ENCODE measurements at places on chromosomes 11 and 22. TPM values are rescaled to one million over a fixed set of nuclear protein-coding genes. Genes with fewer than 3 reads are reported as not detected.

POLR3H gene
- total RNA-seq: 68.2 TPM

SWAP70 gene
- 34.4 TPM for total RNA-seq

ASRGL1 gene
- total RNA-seq: 30.9 TPM

GRCh38 chr11:115083144-115083806 is 404.9 kb downstream of the NXPE2 start:
- H3K4me1 ChIP-seq: no peaks in the 10 kb centered on the region
- H3K27me3 ChIP-seq: no peaks in the 10 kb centered on the region
- H3K36me3 ChIP-seq: no peaks in the 10 kb centered on the region
- no peak for DNase-seq

GRCh38 chr11:68903288-68904247 is at the start of the genes IGHMBP2 and MRPL21:
IGHMBP2 (plus strand) TSS chr11:68903891; CDS start chr11:68903953, 62 bp downstream.
MRPL21 (minus strand) TSS chr11:68903832; CDS start chr11:68903810, 22 bp downstream.
- H3K36me3 ChIP-seq: peaks cover 44% of the 10 kb centered on the region
- DNase-seq: peak; percentile 82
- H3K27me3 ChIP-seq: no peaks in the 10 kb centered on the region
- no peak within 1 kb of the TSS for H3K27ac ChIP-seq
- H3K4me3 ChIP-seq: peak within 1 kb of the TSS; percentile 99
- no peaks in the 10 kb centered on the region for H3K4me1 ChIP-seq

- peaks cover 2% of the 10 kb centered on the region for H3K36me3 ChIP-seq
- H3K27ac ChIP-seq: no peak overlapping the region
- DNase-seq: peak; percentile 20
- no peaks in the 10 kb centered on the region for H3K4me1 ChIP-seq
- H3K27me3 ChIP-seq: no peaks in the 10 kb centered on the region
- H3K4me3 ChIP-seq: no peak overlapping the region
These were observed 11.2 kb downstream of the PNPLA5 start for GRCh38 chr22:43880541-43880991.

DNA sequence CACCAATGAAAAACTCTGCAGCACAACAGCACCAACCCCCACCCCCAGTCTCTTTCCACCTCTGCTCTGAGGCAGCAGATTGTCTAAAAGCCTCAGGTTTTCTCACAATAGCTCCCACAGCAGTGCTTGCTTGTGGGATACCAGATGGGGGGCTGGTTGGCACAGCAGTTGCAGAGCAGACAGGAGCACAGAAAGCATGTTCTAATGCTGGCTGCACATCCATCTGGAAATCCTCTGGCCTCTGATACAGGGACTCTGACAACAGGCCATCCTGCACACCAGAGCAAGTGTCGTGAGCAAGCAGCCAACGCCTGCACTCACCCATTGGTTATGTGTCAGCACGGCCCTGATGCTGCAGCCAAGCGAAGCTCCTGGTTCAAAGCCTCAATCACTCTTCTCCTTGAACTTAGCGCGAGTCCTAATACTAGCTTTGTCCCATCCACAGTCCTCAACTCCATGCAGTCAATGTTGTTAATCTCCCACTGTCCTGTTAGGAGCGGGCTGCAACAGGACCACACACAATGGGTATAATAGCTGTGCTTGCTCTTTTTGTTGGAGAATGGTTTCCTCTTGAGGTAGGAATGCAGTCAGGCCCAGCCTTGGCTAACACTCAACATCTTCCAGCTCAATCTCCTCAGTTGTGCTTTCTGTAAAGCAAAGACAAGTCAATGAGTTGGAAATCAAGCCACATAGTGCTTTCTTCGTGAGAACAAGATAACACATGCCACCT is 30.3 kb downstream of the VSTM5 start:
- H3K36me3 ChIP-seq: peaks cover 3% of the 10 kb centered on the region
- no peaks in the 10 kb centered on the region for H3K27me3 ChIP-seq
- no peak overlapping the region for H3K27ac ChIP-seq
- no peak for DNase-seq
- no peak overlapping the region for H3K4me3 ChIP-seq

DNA sequence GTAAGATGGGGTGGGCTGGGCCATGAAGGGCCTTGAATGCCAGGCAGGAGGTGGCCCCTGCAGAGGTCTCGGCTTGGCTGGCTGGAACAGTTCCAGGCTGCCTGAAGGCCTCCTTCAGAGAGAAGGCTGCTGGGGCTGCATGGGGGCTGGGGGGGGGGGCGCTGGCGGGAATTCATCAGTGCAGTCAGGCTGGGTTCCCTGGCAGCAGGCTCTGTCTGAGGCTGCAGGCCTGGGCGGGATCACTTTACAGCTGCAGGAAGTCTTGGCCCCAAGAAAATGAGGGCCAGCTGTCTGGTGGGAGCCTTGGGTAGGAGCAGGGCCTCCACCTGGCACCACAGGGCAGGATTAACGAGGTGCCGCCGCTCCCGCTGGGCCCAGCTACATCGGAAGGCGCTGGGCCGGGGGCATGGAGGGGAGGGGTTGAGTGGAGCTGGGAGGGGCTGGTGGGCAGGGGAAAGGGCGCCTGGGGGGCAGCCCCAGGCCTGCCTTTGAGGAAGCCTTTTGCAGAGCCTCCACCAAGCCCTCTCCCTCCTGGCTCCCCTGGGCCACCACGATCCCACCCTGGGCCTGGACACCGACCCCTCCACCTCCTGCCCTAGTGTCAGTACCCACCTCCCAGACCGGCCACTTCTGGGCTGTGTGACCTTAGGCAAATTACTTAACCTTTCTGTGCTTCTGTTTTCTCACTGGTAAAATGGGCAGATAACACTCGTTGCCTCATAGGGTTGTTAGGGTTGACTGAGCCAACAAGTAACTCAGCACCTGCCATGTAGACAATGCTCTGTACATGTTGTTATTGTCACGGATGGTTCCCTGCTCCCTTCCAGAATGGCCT is 31.0 kb upstream of the HMOX1 start:
- no peaks in the 10 kb centered on the region for H3K36me3 ChIP-seq
- H3K27ac ChIP-seq: no peak overlapping the region
- H3K4me1 ChIP-seq: no peaks in the 10 kb centered on the region

DNA sequence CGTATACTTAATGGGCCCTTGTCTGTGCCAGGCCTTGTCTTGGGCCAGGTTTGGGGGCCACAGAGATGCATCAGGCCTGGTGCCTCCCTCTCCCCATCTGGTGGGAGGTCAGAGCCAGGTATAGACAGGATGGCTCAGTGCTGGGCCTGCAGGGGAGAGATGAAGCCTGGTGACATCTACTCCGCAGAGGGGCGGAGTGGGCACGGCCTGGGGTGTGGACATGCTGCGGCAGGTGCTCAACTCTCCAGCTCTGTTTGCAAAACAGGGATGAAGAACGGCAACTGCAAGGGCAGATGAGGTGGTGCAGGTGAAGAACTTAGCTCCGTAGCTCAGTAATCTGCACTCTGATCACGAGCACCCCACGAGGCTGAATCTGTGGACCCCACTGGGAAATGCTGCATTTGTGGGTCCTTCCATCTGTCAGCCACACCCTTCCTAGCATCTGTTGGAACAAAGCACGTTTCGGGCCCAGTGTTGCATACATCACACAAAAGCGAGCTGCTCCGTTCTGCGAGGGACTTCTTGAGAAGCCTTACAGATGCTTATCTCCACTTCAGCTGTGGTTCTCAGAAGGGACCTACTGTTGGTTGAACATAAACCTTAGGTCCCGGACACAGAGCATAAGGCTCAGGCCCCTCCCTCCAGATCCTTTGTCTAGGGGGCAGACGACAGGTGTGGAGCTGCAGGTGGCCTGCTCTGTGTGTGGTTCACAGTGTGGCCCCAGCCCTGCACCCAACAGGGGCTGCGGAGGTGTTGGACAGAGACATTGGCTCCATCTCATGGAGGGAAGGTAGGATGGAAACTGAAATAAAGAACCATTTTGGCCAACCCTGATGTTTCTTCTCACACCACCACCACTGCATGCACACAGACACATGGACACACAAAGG is 78.3 kb downstream of the LRRC32 start:
- DNase-seq: no peak
- no peaks in the 10 kb centered on the region for H3K36me3 ChIP-seq
- H3K27ac ChIP-seq: no peak overlapping the region
- H3K4me1 ChIP-seq: no peaks in the 10 kb centered on the region
- H3K4me3 ChIP-seq: no peak overlapping the region

GRCh38 chr11:109808569-109808968 is 284.6 kb upstream of the ZC3H12C start:
- H3K36me3 ChIP-seq: no peaks in the 10 kb centered on the region
- H3K27me3 ChIP-seq: no peaks in the 10 kb centered on the region
- H3K4me1 ChIP-seq: no peaks in the 10 kb centered on the region
- DNase-seq: no peak

DNA sequence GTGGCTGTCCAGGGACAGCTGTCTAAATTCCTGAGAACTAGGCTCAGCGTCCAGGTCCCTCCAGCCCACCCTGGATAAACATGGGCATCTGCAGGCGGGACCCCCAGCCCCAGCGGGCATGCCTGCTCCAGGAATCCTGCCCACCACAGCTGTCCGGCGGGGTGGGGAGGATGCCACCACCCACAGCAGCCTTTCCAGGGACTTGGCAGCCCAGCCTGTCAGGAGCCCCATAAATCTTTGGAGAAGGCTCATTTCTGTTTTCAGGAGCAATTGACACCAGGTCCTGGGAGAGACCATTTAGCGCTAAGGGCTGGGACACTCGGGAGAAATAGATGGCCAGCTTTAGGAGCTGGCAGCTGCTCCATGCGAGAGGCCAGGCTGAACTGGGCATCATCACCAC is 358.9 kb downstream of the CADM1 start:
- H3K27me3 ChIP-seq: no peaks in the 10 kb centered on the region
- H3K4me1 ChIP-seq: no peaks in the 10 kb centered on the region
- DNase-seq: no peak

- no peak for DNase-seq
- H3K4me1 ChIP-seq: peaks cover 2% of the 10 kb centered on the region
- no peaks in the 10 kb centered on the region for H3K27me3 ChIP-seq
- no peak overlapping the region for H3K27ac ChIP-seq
- H3K4me3 ChIP-seq: no peak overlapping the region
These were observed 61.3 kb downstream of the TRIM44 start for GRCh38 chr11:35723913-35724312.

DNA sequence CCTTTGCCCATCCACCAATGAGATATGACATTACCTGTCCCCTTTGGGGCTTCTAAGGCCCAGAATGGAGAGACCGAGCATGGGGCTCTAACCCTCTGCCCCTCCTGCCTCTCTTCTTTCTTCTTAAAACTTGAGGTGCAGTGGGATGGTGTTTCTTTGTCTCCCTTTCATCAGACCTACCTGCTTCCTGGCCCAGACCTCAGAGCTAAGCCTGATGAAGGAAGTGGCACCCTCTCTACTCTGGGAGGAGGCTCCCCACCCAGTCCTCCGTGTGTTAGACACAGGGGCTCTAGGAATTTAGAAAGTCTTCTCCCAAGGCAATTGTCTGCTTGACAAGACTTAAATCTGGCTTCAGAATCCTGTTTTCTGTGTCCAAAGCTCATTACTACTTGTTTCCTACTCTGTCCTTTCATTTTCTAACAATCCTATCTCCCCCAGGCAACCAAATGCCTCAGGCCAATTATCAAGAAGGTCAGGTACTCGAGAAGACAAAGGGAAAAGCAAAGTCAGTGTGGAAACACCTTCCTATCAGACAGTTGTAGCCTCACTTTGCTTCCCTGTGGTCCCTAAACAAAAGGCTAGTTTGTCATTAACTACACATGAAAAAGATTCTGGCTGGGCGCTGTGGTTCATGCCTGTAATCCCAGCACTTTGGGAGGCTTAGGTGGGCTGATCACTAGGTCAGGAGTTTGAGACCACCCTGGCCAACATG is 20.3 kb upstream of the PARVA start:
- H3K27ac ChIP-seq: no peak overlapping the region
- no peak for DNase-seq
- no peak overlapping the region for H3K4me3 ChIP-seq

DNA sequence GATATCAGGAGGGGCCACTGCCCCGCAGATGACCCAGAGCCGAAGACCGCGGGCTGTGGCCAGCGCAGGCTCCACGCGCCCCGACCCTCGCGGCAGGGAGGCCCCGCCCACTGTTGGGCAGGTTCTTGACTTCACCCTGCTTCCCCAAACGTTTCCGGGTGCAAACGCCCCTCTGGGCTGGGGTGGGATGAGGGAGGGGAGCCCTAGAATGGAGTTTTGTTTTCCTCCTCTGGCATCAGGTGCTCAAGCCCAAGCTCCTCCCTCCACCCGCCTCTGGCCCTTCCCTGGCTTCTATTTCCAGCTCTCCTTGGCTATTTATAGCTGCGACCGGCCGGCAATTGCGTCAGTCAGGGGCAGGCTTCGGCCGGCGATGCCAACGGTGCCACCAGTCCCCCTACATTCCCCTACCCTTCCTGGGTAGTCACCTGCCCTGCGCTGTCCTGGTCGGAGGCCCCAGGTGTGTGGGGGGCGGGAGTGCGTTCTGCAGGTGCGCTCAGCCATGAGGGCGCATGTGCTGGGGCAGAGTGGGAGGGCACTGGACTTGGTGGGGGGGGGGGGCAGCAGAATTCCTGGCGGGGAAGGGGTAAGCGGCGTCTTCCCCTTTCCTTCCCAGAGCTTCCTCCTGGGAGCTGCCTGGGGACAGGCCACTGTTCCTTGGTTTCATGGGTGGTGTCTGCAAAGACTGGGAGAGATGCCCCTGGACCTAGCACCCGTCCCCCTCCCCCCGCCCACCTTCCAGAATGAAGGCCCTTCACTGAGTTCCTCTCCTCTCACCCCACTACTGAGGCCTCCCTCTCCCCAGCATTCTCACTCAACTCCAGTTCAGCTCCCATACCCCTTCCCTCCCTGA is 23.6 kb downstream of the DUSP8 start:
- H3K4me1 ChIP-seq: no peaks in the 10 kb centered on the region
- peak overlapping the region; percentile 66 for H3K4me3 ChIP-seq
- H3K36me3 ChIP-seq: no peaks in the 10 kb centered on the region
- H3K27ac ChIP-seq: no peak overlapping the region

GRCh38 chr22:49090853-49091135 is 736.9 kb downstream of the BRD1 start:
- DNase-seq: no peak
- H3K4me3 ChIP-seq: no peak overlapping the region
- no peaks in the 10 kb centered on the region for H3K36me3 ChIP-seq
- H3K4me1 ChIP-seq: no peaks in the 10 kb centered on the region
- H3K27me3 ChIP-seq: no peaks in the 10 kb centered on the region

DNA sequence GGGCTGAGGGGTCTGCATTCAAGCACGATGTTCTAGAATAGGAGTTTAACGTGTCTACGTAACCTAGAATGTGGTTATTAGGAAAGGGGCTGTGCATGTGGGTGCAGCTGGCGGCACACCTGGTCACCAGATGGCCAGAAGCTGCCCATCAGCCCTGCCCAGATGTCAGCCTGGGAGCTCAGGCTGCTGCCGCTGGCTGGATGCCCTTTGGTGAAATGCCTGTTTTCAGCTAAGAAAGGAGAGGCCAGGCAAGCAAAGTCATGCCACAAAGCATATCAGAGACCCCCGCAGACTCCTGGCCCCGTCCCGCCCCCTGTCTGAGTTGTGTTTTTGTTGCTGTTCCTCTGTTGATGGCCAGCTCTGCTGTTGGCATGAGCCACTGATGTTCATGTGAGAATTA is 11.3 kb upstream of the ADORA2A start:
- H3K4me3 ChIP-seq: no peak overlapping the region
- no peaks in the 10 kb centered on the region for H3K4me1 ChIP-seq
- no peak for DNase-seq
- H3K36me3 ChIP-seq: peaks cover 26% of the 10 kb centered on the region
- no peak overlapping the region for H3K27ac ChIP-seq

DNA sequence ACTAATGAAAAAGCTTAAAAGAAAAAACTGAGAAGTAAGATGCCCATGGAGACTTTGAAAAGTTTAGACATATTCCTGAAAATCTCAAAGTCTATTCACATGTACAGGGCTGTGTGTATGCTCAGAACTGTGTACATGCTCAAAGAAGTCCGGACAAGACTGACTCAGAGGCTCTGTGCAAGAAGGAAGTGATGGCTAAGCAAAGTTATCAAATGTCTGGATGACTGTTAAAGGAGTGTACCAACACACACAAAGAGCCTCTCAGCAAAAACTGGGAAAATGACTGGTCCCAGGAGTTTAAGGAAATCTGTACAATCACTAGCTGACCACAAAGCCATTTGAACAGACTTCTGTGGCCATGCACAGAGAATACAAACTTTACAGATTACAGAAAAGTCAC is 33.1 kb upstream of the ARHGAP32 start:
- H3K4me1 ChIP-seq: 0 out of 2 replicates have a peak, but pooled peaks cover 4% of the 10 kb centered on the region
- no peak overlapping the region for H3K4me3 ChIP-seq
- H3K27ac ChIP-seq: no peak overlapping the region

Data from H9 (cell line).